ENCODE measurements at places on chromosomes 6 and 20.

DNA sequence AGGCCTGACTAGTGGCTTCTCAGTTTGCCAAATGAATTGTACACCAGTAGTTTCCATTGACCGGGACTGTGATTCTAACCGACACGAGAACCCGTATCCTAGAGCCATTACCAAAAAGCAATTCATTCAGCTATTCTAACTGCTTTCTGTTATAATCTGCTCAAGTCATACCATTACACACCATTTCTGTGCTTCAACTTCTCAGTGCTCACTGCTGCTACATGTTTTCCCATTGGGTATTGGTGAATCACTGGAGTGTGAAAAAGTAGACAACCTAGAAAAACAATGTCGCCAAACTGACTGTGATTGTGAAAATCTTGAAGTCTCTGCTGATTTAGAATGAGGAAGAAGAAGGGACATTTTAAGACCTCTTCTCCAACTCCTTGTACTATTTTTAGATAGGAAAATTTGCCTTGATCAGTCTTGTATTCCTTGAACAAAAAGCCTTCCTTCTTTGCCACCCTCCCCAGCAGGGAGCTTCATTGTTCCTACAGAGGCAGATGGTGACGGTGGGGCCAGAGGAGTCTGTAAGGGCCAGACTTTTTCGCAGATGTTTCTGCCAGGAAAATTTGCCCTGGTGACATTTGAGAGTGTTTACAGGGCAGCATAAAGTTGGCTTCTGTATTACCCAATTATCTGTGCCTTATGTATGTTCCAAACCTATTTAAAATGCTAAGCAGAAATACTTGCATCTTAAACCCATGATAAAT is 31.7 kb upstream of the MAP3K4 start:
- no peak for DNase-seq

GRCh38 chr20:38175304-38176180 is 10.5 kb upstream of the TGM2 start:
- DNase-seq, result no peak

GRCh38 chr6:11251553-11252360 is 19.3 kb upstream of the NEDD9 start:
- DNase-seq, result no peak

DNA sequence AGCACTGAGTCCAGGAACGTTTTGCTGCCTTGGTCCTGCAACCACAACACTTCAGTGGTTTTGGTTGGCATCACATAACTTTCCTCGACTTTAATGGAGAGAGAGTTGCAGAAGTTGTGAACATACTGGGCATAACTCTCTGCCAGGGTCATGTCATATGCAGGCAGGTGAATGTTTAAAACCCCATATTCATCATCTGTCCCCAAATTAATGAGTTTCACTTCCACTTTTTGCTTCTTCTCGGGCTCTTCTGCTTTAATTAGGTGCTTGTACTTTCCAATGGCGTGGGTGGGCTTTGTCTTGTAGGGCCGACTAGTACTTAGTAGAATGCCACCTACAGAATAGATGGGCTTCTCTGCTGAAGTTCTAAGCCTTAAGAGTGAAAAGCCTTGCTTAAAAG is 45.2 kb upstream of the TFAP2A start:
- no peak for DNase-seq

DNA sequence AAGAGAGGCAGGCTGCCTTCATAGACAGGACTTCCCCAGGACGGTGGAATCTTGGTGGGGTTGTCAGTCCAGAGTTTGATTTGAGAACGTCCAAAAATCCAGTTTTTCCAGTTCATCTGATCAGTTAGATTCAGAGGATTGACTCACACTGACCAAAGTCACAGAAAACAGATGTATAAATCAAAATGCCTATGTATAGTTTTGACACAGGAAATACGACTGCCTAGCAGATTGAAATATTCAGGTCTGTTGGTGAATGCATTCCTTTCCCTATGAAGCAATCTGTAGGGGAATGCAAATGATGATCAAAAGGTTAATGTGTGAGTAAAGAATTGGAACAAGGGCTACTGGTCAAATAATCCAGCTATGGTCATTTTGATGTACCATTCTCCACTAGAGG is 29.7 kb upstream of the GFOD1 start:
- DNase-seq, result no peak

GRCh38 chr6:104575536-104575935 is 284.2 kb downstream of the HACE1 start:
- DNase-seq, result no peak

- DNase-seq, result no peak
Observed at GRCh38 chr6:74946961-74947360, 258.9 kb downstream of the COL12A1 start.

GRCh38 chr20:63345328-63346100 is 15.6 kb downstream of the CHRNA4 start:
- no peak for DNase-seq

GRCh38 chr6:410555-411395 is 19.2 kb downstream of the IRF4 start:
- no peak for DNase-seq

DNA sequence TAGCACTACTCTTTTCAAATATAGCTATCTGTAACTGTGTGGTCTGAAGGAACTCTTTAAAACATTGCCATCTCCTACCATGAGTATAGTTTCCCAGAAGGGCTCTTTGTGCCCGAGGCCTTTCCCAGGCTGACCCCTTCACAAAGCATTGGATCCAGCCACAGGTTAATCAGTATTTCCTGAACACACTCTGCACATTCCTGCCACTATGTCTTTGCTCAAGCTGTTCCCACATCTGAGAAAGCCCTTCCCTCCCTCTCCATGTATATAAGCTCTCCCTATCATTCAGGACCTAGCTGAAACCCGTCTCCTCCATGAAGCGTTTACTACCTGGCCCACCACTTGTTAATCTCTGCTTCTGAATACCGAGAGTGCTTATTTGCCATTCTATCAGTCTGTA is 47.8 kb upstream of the PKHD1 start:
- DNase-seq, result no peak

DNA sequence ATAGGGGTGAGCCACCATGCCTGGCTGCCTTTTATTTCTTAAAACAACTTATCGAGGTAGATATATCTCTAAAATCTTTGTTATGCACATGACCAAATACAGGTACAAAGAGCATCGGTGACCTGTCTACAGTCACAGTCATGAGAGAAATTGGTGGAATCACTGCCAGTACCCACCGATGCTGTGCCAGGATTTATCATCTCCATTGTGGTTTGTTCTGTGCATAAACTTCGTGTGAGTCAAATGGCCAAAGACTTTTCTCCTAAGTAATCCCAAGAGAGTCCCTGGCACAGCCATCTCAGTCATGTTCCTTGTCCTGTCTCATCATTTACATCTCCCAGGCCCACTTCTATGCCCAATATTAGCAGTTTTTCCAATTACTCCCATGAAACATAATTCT is 9.0 kb downstream of the GSTA3 start:
- DNase-seq, result no peak

GRCh38 chr6:84191802-84192201 is 35.6 kb downstream of the CEP162 start:
- no peak for DNase-seq

DNA sequence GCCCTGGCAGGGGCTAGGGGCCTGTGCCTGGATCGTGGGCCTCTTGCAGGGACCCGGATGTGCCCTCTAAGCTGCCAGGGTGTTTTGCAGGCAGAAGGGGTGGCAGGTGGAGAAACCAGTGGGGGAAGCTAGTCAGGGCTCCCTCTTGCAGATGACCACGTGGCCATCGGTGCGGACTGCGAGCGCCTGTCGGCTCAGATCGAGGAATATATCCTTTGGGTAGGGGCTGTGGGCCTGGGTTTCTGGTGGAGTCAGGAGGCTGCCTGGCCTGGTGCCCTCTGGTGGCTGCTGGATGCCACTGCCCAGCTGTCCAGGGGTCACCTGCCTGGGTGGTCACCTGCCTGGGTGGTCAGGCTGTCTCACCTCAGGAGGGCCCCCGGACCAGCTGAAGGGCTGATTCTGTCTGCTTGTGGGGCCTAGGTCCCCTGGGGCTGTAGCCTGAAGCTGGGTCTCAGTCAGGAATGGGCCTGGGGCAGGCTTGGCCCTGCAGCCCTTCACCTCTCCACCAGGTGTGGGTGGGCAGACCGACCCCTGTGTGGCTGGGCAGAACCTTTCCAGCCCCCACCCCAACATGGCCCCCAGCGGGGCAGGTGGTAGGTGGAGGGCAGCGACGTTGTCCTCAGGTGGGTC is 6.7 kb downstream of the TCEA2 start:
- no peak for DNase-seq

DNA sequence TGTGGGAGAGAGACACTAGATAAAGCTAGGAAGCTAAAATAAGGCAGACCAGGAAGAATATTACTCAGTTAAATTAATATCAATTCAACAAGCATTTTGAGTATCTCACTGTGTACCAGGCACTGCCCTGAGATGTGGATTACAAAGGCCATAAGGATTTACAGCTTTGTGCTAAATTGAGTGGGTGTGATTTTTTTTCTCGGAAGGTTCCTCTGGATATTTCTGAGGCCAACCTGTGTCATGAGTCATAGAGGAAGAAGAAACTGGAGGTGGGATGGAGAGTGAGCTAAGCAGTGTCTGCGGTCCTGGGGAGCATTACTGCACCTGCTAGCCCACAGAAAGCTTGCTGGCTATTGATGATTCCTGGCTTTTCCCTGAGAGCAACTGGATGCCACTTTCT is 135.2 kb downstream of the RFPL4B start:
- no peak for DNase-seq

DNA sequence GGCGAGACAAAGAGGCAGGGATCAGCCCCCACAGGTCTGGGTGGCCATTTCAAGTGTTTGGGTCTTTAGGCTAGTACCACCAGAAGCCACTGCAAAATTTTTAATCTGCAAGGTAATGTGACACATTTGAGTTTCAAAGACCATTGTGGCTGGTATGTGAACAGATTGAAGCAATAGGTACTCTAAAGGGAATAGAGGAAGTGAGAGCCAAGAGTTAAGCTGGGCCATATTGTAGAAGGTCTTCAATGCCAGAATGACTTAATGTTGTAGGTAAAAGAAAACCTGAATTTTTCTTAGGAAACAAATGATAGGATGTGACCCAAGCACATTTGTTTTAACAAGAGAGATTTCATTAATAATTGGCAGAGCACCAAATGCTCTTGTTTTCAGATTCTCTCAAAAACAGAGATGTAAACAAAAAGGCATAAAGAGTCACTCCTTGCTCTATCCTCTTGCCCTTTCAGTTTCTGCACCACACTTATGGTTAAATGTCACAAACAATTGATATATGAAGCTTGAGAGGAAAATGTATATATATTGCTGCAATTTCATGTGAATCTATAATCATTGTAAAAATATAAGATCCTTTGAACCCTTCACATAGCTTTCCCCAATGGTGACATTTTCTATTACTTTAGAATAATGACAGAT is 307.1 kb upstream of the PLN start:
- no peak for DNase-seq

DNA sequence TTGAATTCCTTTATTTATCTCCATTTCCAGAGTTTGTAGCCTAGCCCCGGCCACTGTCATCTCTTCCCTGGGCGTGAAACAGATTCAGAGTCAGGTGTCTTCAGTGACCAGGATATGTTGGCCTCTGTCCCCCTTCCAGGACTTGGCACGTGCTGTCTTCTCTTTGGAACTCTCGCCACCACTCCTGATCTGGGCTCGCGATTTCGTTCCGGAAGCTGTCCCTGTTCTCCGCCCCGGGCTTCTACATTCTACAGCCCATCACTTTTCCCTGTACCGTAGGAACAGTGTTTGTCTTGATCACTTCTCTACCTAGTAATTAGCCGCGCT is 739 bp downstream of the GSS start:
- no peak for DNase-seq

- DNase-seq, result no peak
Observed at GRCh38 chr6:55758156-55758937, 117.0 kb downstream of the BMP5 start.

DNA sequence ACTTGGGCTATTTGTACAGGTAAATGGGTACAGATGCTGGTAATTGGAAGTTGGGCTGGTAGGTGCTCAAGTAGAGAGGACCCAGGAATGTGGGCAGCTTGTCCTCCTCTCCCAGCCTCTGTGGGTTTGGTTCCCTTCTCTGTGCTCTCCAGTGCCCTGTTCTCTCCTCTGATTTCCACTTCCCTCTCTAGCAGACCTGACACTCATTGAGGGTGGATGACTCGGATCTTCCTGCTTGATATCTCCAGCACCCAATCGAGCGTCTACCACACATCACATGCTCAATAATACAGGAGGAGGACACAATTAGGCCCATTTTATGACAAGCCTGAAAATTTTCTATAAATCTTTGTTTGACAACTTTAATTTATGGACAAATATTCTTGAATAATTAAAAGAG is 23.7 kb downstream of the CST1 start:
- DNase-seq, result no peak

GRCh38 chr6:35427851-35428321 is 24.3 kb upstream of the FANCE start:
- no peak for DNase-seq

DNA sequence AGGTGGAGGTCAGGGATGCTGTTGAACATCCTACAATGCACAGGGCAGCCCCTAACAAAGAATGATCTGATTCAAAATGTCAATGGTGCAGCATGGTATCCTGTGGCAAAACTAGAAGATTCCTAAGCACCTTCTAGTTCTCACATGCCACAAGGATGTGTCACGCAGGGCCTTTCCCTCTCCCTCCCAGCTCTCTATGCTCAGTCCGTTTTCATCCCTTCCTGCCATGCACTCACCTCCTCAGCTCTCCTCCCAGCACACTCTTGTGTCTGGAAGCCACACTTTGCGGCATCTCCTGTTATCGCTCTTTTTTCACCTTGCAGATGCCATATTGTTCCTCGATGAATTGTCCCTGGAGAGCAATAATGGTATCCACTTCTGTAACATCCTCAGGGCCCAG is 263.4 kb downstream of the CDC5L start:
- no peak for DNase-seq

- no peak for DNase-seq
Observed at GRCh38 chr20:16476032-16476431, 97.2 kb downstream of the KIF16B start.

DNA sequence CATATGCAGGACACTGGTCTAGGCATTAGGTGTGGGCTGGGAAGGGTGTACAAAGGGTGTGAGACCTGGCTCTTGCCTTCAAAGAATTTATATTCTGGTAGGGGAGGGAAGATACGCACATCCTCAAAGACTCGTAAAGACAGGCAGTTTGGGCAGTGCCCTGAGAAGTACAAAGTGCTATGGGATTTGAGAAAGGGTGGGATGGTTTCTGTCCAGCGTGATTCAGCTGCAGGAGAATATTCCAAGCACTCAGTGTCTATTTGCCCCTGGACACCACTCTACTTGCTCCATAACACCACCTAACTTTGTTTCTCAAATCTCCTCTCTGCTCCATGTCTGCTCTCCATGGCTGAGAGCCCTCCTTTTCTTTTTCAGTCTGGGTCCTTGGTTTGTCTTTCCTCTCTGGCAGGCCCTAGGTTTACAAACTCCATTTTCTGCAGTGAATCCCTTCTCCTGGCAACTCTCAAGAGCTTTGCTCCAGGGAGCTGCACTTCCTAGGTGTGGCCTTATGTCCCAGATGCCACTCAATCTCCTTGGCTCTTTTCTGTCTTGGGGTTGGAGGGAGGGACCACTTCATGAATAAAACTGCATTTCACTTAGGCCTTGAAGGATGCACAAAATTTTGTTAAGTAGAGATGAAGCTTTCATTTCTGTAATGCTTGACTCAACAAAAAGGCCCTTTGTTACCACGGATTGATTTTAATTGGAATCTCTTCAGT is 310.4 kb downstream of the CLIC5 start:
- DNase-seq, result no peak

- DNase-seq, result no peak
Observed at GRCh38 chr20:19453862-19454261, 241.4 kb downstream of the SLC24A3 start.

Data from stimulated activated CD4-positive, alpha-beta T cell treated with anti-CD3 and anti-CD28 coated beads, Interleukin-1b, Interleukin-23, amount 100 ng/mL, for 1 hour (primary cell).